ENCODE measurements at places on chromosomes 12 and 14. TPM values are rescaled to one million over a fixed set of nuclear protein-coding genes. Genes with fewer than 3 reads are reported as not detected.

The RBP5 gene
- total RNA-seq = 0.08 TPM

The DCN gene
- not detected for total RNA-seq

The TMTC1 gene
- total RNA-seq = 0.04 TPM

The WNT1 gene
- total RNA-seq = 0.21 TPM

The CATSPERB gene
- total RNA-seq = not detected

The MANSC1 gene
- 4.5 TPM for total RNA-seq

The CCDC59 gene
- 53.8 TPM for total RNA-seq

The ALDH1L2 gene
- total RNA-seq = 4.7 TPM

The TOMM20L gene
- not detected for total RNA-seq

The ZFHX2 gene
- 0.99 TPM for total RNA-seq

All from A549 treated with dexamethasone at 1 μM for 4 hours (cell line).